ENCODE measurements at places on chromosomes 12 and 14.

- DNase-seq = no peak
Measured at GRCh38 chr12:54504550-54504949, 7.0 kb downstream of the NCKAP1L start.

GRCh38 chr14:92969871-92970270 lies 46.9 kb downstream of the CHGA start:
- no peak for DNase-seq

GRCh38 chr12:131829356-131829747 lies 1.2 kb downstream of the MMP17 start:
- DNase-seq = no peak

DNA sequence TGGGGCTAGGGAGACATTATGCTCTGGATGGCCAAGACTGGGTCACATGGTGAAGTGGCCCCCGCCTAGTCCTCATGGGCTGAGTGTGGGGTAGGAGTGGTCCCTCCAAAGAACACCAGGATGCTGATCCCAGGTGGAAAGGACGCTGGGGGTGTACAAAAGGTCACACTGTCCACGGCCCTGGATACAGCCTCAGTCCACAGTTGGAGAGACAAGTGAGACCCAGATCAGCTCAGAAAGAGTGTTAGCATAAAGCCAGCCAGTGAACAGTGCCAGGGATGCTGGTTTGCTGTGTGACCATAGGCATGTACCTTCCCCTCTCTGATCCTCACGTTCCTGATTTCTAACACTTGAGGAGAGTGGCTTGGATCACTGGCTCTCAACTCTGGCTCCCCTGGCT lies 13.4 kb upstream of the OAS2 start:
- no peak for DNase-seq

DNA sequence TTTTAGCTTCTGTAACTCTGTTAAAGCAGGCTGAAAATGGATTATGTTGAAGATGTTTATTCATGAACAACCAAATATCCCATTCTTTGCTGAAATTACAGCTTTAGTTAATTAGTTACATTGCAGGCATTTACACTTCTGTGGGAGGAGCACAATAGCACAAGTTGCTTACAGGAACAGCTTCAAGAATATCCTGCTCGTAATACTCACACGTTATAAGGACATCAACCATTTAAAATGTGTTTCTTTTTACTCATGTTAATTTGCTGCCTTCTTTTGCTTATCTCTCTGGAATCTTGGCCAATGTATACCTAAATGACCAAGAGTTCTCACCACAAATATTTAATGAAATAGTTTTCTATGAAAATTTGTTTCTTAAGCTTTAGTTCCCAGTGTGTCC lies 305.2 kb upstream of the SYT1 start:
- DNase-seq = no peak

GRCh38 chr14:47674148-47674542 lies 1.3 kb downstream of the MDGA2 start:
- DNase-seq = no peak

- DNase-seq = no peak
Measured at GRCh38 chr12:71371122-71371521, 68.5 kb upstream of the LGR5 start.

GRCh38 chr14:47746986-47747385 lies 71.6 kb upstream of the MDGA2 start:
- no peak for DNase-seq

GRCh38 chr14:25463480-25463879 lies 413.5 kb upstream of the STXBP6 start:
- no peak for DNase-seq

- no peak for DNase-seq
Measured at GRCh38 chr12:93748672-93749383, 71.7 kb downstream of the CRADD start.

- DNase-seq = no peak
Measured at GRCh38 chr14:74949859-74950573, 5.4 kb downstream of the PGF start.

DNA sequence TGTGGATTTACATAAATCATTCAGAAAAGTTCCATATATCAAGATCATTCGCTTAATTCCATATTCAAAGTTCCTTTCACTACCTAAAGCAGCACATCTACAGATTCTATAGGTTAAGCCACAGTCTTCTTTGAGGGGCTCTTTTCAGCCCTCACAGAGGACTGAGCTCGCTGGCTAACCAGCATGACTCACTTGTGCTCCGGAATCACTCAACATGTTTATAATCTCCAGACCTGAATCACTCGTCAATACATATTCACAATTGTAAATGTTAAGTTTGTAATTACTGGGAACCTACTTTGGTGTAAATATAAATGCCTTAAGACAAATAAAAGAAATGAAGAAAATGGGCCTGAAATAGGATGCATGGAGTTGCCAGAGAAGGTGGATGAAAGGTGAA lies 315.7 kb downstream of the TMEM132D start:
- no peak for DNase-seq

GRCh38 chr14:68979722-68980451 lies 785 bp upstream of the ACTN1 start:
- DNase-seq = no peak

DNA sequence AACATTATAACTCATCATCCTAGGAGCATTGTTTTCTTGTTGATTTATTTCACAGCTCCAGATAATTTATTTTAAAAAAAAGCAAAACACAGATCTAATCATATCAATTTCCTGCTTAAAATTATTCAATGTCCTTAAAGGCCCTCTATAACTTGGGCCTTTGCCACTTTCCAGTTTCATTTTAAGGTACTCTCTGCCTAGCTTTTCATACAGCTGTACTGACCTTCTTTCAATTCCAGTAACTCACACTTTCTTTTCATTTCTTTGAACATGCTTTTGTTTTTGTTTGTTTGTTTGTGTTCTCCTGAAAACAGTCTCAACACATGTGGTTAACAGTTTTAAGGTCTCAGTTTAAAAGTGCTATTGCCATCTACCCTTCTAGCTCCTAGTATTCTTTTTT lies 281.9 kb downstream of the ACSS3 start:
- DNase-seq = no peak

DNA sequence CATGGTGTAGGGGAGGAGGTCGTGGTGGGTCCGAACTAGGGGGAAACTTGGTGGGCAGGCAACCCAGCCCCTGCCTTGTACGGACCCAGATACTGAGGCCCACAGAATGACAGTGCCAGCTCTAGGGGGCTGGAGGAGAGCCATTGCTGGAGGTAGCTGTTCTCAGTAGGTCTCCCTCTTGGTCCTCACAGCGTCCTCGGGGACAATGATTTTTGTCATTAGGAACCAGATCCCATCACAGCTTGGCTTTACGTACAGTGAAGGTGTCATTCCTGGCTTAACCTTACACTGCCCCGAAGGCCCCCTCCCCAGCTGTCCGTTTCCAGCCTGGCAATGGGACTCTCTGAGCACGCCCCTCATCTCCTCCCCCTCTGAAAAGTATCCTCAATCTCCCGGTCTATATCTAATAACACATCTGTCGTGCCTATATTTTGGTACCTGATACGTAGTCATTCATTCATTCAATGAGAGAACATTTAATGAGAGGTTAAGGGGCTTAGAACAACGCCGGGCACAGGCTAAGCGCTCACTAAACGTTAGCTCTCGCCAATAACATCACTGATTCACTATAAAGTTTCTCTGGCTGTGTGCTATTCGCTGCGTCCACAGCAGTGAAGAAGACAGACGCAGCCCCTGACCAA lies 597 bp upstream of the DYNC1H1 start:
- no peak for DNase-seq

- DNase-seq = no peak
Measured at GRCh38 chr14:80930836-80931389, 10.6 kb downstream of the CEP128 start.

- no peak for DNase-seq
Measured at GRCh38 chr12:10331642-10332239, 24.1 kb downstream of the KLRD1 start.

DNA sequence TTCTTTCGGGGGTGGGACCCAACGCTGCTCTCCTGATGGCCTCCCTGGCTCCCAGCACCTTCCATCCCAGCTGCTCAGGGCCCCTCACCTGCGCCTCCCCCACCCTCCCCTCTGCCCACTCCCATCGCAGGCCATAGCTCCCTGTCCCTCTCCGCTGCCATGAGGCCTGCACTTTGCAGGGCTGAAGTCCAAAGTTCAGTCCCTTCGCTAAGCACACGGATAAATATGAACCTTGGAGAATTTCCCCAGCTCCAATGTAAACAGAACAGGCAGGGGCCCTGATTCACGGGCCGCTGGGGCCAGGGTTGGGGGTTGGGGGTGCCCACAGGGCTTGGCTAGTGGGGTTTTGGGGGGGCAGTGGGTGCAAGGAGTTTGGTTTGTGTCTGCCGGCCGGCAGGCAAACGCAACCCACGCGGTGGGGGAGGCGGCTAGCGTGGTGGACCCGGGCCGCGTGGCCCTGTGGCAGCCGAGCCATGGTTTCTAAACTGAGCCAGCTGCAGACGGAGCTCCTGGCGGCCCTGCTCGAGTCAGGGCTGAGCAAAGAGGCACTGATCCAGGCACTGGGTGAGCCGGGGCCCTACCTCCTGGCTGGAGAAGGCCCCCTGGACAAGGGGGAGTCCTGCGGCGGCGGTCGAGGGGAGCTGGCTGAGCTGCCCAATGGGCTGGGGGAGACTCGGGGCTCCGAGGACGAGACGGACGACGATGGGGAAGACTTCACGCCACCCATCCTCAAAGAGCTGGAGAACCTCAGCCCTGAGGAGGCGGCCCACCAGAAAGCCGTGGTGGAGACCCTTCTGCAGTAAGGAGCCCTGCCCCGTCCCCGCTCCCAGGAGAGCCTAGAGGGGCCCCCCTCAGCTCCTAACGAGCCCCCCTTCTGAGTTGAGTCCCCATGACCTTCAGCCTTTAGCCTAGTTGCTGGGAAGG lies at the start of gene HNF1A:
Gene HNF1A, plus strand, starts transcription at position 248 of the 924 bp plus-strand sequence. Its CDS starts 226 bp downstream, at position 474.
- no peak for DNase-seq

GRCh38 chr14:69985463-69985862 lies 106.2 kb downstream of the SMOC1 start:
- no peak for DNase-seq

GRCh38 chr12:10025236-10025635 lies 5.2 kb upstream of the CLEC9A start:
- no peak for DNase-seq

- DNase-seq = no peak
Measured at GRCh38 chr12:92827836-92828431, 101.2 kb downstream of the EEA1 start.

DNA sequence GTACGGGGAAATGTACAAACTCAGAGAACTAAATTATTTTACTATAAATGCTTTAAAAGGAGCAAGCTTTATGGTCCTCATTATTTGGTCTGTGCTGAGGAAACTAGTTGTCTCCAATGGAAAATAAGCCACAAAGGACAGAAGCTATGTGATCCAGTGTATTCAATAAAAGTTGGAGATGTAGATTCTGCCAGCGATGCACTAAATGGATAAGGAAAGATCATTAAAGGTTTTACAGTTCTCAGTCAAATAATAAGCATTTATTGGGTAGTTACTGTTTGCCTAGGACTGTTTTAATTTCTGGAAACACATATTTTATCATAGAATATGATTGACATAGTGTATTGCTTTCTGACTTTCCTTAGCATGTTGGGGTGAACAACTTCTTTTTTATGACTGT lies 458.9 kb upstream of the STXBP6 start:
- no peak for DNase-seq

GRCh38 chr14:89352976-89353765 lies 63.9 kb downstream of the FOXN3 start:
- no peak for DNase-seq

DNA sequence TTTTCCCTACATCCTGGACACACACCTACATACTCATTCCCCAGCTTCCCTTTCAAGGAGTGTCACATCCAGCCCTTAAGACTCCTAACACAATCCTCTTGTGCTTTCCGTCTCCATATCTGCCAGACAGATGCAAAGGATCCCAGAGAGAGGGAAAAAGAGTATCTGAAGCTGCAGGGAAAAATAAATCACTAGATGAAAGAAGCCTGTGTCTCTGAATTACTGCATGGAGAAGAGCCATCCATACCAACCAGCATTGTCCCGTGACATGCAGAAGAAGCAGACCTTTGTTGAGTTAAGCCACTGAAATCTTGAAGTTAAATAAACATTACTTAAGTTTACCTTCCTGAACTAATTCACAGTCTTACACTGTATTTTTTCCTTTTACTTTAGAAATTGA lies 54.6 kb downstream of the GTF2A1 start:
- DNase-seq = no peak

GRCh38 chr14:101125313-101125712 lies 221.8 kb upstream of the RTL1 start:
- no peak for DNase-seq

DNA sequence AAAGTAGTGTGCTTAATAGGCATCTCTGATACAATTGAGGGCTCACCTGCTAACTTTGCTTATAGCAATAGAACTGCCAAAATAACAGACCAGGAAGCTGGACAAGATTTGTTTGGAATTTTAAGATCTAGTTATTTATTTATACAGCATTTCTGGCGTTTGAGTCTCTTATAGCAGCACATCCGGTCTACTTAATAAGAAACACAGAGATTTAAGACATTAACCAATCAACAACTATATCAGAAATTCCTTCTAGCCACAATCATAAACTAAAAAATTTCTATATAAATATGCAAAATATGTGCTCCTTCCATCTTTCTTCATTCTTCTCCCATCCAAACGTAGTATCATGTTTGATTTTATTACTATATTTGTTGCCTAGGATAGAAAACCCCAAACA lies 2.6 kb downstream of the RTN1 start:
- DNase-seq = no peak

- peak; percentile 59 for DNase-seq
Measured at GRCh38 chr12:13390381-13390861, 193.9 kb downstream of the EMP1 start.

DNA sequence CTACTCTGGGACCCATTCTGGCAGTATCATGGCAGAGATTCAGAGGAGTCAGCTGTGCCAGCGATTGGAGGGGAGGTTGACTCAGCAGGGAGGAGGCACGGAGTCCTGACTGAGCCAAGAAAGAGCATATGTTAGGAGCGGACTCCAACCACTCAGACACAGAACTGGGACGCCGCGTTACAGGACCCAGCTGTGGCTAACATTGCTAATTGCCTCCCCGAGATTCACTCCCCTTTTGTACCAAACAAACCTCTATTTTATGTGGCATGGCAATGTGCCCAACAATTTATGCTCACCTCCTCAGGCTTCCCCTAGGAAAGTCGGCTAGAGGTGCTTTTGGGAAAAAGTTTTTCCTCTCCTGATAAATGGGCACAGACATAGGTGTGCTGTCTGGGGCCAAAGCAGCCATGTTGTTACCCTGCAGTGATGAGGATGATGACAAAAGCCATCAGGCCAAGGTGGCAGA lies 15.2 kb upstream of the CLIP1 start:
- DNase-seq = no peak

- DNase-seq = no peak
Measured at GRCh38 chr14:72888636-72889201, 5.2 kb downstream of the DPF3 start.

DNA sequence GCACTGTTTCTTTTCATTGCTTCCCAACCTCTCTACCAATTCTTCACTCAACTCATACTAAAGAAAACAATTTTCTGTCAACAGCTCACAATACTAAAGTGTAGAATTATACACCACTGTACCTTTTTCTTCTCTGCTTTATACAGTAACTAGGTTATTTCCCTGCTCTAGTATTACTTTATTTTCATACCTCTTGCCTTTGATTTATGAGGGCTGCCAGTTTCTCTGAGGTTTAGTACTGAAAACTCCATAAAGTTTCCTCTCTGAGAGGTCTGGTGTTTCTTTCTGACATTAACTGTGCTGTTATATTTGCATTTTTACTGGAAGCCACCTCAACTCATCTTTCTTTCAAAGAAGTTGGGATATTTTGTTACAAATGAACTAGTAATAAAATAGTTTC lies 63.0 kb upstream of the GRIP1 start:
- DNase-seq = no peak

- DNase-seq = no peak
Measured at GRCh38 chr12:47356129-47356700, 276.5 kb upstream of the AMIGO2 start.

Measured in NCI-H187 (cell line).